ENCODE measurements at places on chromosomes 1 and 21.

- no peak for DNase-seq
Measured at GRCh38 chr1:4178501-4179113, 278.5 kb upstream of the C1orf174 start.

DNA sequence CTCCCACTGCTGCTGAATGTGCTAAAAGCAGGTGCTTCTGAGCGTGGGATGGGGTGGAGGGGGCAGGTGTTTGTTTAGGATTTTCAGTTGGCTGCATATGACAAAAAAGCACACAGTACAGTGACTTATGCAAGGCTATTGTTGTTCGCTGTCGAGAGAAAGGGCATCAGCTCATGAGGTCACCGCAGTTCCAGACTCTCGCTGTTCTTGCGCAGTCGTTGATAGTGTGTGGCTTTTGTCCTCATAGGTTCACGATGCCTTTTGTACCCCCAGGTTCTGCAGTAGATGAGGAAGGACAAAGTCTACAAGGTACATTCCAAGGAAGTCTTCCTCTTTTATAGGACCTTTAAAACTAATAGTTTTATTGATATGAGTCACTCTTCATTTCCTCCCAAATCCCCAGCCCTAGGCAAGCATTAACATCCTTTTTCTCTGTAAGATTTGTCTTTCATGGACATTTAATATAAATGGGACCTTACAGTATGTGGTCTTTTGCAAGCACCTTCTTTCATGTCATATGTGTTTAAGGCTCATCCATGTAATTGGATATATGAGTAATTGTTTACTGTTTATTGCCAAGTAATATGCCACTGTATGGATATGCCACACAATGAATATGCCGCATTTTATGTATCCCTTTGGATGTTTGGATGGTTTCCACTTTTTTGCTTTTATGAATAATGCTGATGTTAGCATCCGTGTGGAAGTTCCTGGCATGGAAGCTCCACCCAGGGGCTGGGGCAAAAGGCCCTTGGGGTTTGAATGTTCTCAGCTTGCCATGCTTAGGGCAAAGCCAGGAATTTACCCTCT is 14.5 kb upstream of the NLRP3 start:
- DNase-seq = no peak

DNA sequence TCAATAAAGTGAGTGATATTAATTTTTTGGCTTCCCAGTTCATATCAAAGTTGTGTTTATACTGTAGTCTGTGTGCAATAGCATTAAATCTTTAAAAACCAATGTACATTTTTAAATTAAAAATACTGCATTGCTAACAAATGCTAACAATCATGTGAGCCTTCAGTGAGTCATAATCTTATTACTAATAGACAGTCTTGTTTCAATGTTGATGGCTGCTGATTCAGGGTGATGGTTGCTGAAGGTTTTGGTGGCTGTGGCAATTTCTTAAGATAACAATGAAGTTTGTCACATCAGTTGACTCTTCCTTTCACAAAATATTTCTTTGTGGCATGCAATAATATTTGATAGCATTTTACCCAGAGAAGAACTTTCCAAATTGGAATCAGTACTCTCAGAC is 109.0 kb downstream of the ZMYM4 start:
- no peak for DNase-seq

- peak; percentile 81 for DNase-seq
Measured at GRCh38 chr1:26961826-26962225, 1.6 kb upstream of the KDF1 start.

DNA sequence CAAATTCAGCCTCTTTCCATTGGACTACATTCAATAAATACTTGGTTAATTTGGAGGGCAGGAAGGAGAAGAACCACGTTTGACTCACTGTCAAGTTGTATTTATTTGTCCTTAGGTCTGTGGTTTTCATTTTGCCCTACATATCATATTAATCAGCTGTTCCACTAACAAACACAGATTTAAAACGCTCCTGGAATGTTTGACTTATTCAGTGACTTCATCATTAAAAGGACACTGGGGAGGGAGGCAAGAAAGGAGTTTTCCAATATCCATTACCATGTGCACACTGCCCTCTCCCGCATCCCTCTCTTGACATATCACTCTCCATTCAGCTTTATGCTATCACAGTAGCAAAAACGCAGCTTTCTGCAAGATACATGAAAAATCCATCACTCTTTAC is 98.2 kb upstream of the C1orf87 start:
- peak; percentile 66 for DNase-seq

DNA sequence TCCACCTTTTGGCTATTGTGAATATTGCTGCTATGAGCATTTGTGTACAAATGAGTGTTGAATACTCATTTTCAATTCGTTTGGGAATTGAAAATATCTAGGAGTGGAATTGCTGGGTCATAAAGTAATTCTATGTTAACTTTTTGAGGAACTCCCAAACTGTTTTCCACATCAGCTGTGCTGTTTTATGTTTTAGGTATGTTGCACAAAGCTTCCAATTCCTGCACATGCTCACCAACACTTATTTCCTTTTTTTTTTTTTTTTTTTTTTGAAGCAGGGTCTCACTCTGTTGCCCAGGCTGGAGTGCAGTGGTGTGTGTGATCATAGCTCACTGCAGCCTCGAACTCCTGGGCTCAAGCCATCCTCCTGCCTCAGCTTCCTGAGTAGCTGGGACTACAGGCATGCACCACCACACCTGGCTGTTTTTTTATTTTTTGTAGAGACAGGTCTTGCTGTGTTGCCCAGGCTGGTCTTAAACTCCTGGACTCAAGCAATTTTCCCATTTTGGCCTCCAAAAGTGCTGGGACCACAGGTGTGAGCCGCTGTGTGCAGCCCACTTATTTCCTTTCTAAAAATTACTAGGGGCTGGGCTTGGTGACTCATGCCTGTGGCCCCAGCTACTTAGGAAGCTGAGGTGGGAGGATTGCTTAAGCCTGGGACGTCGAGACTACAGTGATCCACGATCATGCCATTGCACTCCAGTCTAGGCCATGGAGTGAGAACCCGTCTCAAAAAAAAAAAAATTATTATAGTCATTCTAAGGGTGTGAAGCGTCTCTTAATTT is 33.4 kb downstream of the TMCC2 start:
- no peak for DNase-seq

DNA sequence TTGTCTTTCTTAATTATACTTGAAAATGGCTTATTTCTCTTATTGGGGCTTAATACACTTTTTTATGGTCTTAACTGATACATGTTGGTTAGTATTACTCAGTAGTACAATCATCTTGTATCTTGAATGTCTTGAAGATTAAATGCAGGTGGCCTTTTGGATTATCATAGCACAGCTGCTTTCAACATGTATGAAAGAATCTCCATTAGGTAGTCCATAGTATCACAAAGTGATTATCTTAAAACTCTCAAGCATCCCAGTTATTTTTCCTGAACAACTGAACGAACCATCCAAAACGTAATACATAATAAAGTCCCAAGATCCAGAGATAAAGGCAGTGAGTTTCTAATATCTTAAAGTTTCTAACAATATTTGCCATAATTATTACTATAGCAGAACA is 51.7 kb upstream of the MYOCOS start:
- no peak for DNase-seq

DNA sequence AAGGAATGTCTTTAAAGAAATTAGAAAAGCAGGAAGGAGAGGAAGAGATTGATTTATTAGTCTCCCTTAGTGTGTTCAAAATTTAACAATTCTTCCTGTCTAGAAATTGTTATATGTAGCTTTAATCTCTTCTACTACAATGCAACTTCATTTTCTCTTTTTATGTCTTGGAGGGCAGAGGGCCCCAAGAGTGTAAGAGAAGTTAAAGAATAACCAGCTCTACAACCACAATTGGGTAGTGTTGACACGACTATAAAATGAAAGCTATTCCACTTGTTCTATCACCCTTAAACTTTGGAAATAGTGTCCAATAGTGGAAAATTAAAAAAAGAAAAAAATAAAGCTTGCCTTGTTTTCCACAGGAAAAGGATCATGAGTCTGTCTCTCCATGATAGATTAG is 82.6 kb upstream of the DPYD start:
- DNase-seq = no peak

- DNase-seq = no peak
Measured at GRCh38 chr1:221663321-221663720, 78.6 kb downstream of the DUSP10 start.

GRCh38 chr1:9701665-9702064 is 50.1 kb downstream of the PIK3CD start:
- DNase-seq = no peak

DNA sequence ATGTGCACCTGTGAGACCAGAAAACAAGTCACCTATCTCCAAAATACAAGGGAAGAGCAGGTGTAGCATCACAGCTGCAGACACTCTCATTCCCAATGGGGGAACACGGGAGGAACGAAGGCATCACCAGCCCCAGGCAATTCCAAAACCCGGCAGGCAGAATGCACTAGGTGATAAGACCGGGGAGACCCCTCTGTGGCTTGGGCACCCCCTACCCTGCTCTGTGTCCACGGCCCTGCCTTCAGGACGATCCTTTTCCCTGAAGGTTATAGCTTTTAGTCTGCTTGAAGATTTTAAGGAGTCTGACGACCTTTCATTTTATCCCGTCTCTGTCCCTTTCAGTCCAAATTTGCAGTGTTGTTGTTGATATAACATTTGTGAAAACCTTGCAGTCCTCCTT is 19.2 kb downstream of the TRPM2 start:
- no peak for DNase-seq

- DNase-seq = no peak
Measured at GRCh38 chr1:1777583-1777899, 729 bp downstream of the NADK start.

DNA sequence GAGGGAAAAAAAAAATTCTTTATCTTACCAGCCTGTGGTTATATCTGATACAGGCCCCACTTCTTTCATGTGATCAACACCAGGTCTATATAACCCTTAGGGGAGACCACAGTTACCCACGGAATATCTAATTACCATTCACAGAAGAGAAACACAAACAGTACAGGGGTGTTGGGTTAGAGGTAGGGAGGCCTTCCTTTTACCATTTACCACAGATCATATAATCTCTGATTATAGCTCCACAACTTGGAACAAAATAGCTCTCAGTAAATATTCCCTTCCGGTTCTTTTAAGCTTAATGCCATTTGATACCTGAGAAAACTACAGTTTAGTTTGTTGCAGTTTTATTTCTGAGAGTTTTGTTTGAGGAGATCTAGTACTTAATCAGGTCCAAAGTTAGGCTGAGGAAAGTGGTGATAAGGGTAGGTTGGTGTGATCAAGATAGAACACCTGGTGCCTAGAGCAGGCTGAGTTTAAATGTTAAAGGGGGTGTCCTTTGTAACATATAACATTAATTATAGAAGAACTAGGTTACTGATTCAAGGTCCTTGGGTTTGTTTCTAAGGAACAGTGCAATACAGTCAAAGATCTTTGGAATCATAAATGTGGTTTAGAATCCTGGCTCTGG is 14.1 kb downstream of the EPB41 start:
- DNase-seq = no peak

- no peak for DNase-seq
Measured at GRCh38 chr21:18157406-18157805, 87.2 kb upstream of the CHODL start.

- no peak for DNase-seq
Measured at GRCh38 chr1:178189814-178190213, 95.9 kb downstream of the RASAL2 start.

GRCh38 chr1:173410133-173410793 is 66.9 kb upstream of the PRDX6 start:
- no peak for DNase-seq

GRCh38 chr1:11749203-11749689 is 12.7 kb upstream of the C1orf167 start:
- no peak for DNase-seq

DNA sequence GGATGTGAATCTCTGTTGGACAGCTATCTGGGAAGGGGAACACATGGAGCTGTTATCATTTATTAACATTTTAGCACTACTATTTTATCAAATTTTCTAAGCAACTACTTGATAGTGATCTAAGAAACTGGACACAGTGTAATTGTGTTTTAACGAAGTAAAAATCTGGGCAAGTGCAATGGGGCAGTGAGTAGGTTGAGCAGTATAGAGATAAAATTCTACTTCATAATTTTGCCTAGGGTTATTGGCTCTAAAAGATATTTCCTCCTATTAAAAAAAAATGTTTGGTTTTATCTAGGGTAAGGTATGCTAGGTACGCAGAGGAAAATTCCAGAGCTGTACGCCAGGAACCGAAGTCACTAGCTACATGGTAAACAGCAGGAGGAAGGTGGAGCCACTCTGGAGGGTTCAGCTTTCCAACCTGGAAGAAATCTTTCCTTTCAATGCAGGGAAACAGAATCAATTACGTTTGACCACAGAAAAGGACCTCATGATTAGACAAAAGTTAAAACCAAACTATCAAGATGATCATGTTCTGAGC is 43.3 kb downstream of the BCAR3 start:
- DNase-seq = no peak

DNA sequence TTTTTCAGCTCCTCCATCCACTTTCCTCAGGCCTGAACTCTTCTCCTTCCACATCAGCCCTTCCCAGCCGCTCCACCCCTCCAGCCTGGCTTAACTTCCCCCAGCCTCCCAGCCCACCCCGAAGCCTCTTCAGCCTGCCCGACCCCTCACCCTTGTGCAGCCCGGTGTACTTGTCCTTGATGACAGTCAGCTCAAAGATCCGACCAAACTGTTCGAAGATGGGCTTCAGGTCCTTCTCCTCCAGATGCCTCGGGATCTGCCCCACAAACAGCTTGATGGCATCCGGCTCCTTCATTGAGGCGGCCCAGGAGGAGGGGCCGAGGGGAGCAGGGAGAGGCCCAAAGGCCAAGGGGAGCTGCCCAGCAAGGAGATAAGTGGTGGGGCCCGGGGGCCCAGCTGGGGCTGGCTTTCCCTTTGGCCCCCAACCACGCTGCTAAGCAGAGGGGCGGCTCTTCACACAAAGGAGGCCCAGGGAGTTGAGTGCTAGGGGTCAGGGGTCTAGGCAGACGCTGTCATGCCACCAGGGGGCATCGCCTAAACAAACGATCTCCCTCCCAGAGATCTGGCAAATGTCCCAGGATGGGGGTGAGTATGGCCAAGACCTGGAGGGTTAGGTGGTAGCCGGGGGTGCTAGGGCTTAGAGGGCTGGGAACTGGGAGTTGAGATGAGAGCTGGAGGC is 738 bp downstream of the CELF3 start:
- DNase-seq = no peak

DNA sequence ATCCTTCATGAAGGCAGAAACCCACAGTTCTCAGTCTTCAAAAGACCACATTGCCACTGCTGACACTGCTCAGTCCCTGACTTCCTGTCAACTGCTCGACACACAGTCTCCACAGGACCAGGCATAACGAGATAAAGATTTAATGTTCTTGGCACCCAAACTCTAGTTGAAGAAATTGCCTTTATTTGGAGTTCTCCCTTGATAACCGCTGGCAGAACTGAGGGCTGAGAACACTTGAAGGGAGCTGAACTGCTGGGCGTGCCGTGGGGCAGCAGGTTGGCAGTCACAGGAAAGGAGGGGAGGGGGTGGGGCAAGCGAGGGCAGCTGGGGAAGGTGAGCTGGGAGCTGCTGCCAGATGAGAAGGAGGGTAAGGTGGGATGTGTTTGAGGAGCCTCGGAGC is 15.9 kb downstream of the HENMT1 start:
- DNase-seq = no peak
